Smooth muscle cell of the coronary artery (primary cell): ENCODE measurements at places on chromosomes 6 and 20. TPM values are rescaled to one million over a fixed set of nuclear protein-coding genes. Genes with fewer than 3 reads are reported as not detected.

Gene ISM1
- 1.3 TPM in 1 of 2 replicates, not detected in the other for total RNA-seq

Gene LY6G6F
- not detected in 2 replicates for total RNA-seq

Gene ADAM33
- total RNA-seq = 0.30 and 48.6 TPM in 2 replicates

Gene MCUR1
- 5.8 and 5.9 TPM in 2 replicates for total RNA-seq

Gene GTF3C6
- total RNA-seq = 32.1 and 52.0 TPM in 2 replicates
